ENCODE measurements at places on chromosomes 1 and 21.

GRCh38 chr1:187871177-187871845 is 1042.6 kb downstream of the PLA2G4A start:
- peak; percentile 31 for DNase-seq

- no peak for DNase-seq
These were observed 3.7 kb upstream of the ACADM start for GRCh38 chr1:75720820-75721219.

DNA sequence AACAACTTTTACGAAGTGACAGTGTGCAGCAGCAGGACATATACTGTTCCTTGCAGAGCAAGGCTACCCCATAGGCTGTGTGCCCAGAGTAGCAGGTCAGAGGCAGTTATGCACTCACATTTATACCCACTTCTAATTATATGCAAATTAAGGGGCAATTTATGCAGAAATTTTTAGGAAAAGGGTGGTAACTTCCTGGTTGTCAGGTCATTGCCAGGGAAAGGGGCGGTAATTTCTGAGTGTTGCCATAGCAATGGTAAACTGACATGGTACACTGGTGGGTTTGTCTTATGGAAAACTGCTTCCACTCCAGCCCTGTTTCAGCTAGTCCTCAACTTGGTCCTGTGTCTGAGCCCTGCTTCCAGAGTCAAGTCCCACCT is 12.0 kb upstream of the SLAMF1 start:
- DNase-seq: no peak

DNA sequence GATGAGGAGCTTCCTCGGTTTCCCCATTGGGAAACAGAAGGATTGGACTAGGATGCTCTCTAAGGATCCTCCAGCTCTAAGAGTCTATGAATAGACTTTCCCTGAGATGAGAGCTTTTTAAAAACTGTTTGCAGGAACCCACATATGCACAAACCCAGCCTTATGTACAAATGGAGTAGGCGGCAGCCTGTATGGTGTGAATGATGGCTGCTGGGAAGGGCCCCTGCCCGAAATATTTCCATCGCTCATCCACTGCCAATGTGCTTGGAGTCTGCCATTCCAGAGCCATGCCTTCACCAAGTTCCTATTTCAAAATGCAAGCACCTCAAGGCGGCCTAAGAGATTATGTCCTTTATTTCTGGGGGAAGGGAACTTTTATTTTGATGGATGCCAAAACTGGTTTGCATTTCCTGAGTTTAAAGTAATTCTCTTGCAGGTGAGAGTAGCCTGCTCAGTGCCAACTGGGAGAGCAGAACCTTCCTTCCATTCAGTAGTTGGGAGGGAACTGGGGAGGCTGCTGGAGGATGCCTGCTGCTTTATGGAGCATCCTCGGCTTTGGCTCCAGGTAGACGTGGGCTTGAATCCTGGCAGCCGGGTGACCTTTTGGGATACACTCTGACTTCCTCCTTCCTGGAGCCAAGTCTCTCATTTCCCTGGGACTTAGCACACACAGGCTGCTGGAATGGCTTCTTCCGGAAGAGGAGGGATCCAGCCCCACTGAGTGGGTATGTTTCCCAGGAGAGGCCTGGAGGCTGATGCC is 165.9 kb downstream of the ACTL8 start:
- no peak for DNase-seq

DNA sequence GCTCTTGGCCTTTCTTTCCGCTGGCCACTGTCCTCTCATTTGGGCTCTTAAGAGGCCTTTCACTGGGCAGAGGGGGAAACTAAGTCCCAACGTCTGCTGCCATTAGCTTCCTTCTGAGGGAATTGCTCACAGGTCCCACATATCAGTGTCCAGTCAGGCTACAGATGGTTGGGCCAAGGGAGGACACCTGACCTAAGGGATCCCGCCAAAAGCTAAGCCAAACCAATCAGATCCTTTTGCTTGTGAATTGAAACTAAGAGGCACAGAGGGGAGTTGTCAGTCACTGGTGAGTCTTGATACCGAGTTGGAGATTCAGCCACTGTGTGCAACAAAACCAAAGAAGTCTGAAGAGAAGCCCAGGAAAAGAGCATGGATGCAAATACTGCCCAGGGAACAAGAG is 5.7 kb upstream of the NT5C1A start:
- DNase-seq: no peak

DNA sequence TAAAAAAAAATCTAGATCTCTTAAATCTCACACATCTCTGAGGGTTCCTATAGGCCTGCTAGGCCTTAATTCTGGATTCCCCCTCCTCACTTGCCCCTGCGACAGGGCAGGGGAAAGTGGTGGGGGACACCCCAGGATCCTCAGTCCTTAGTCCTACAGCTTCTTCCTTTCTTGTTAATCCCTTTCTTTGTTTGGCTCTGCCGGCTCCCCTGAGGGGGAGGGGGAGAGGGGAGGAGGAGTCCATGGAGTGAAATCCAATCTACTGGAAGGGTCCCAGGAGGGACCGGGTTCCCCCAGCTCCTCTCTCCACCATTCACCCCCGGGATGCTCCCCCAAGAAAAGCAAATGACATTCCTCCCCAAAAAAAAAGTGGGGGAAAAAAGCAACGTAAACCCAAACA is 8.5 kb downstream of the MEX3A start:
- DNase-seq: peak; percentile 87

- DNase-seq: no peak
These were observed 9.6 kb downstream of the FNDC7 start for GRCh38 chr1:108722292-108722691.

DNA sequence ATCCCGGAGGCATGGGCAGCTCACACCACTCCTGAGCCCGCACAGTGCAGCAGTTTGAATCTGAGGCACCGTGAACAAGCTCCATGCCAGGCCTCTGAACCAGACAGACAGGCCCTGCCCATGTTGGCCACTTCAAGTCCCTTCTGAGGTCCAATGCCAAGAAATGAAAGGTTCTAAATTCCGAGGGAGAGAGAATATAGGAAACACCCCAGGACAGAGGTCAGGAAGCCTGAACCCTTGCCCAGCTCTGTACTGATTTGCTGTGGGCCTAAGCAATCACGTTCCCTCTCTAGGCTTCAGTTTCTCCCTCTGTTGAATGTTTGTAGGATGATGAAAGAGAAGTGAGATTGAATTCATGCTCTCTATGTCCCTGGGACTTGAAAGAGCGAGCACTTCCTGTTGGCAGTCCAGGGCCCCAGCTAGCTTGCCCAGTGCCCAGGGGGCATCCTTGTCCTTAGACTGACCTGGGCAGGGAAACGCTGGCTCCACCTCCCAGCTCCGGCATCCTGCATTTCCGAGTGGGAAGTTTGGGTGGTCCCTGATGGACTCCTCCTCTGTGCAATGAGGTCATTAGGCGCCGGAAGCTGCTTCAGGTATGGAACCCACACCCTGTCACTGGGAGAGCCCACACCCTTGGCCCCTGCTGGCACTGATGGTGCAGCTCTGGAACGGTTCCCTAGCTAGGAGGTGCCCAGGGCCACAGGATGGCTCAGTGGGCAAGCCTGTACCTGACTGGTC is 242.4 kb upstream of the TMEM51 start:
- DNase-seq: no peak

GRCh38 chr21:34524646-34525601 is 12.9 kb upstream of the KCNE1 start:
- peak; percentile 56 for DNase-seq

- peak; percentile 93 for DNase-seq
These were observed 11.0 kb downstream of the DMRTB1 start for GRCh38 chr1:53470155-53470554.

- no peak for DNase-seq
These were observed 15.1 kb upstream of the PADI3 start for GRCh38 chr1:17233675-17234320.

All from eye (tissue), 1 donor.